ENCODE measurements at places on chromosomes 12 and 14.

GRCh38 chr12:40216516-40217288 is 8.1 kb upstream of the LRRK2 start:
- no peak for DNase-seq

DNA sequence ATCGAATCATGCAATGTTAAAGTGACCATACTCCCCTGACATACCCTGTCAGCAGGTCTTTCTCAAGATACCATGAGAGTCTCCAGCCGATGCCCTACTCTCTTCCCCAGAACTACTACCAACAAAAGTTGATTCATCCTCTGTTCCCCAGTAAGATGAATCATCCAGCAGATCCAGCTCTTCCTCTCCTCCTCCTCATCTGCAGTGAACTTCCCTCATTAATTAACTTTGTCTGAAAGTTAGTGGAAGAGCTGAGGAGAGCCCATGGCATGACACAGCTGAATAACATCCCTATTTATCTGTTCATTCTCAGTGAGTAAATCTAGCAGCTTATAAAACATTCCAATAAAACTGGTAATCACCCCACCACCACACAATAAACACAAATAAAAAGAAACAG is 213.4 kb downstream of the EGLN3 start:
- peak; percentile 58 for DNase-seq

DNA sequence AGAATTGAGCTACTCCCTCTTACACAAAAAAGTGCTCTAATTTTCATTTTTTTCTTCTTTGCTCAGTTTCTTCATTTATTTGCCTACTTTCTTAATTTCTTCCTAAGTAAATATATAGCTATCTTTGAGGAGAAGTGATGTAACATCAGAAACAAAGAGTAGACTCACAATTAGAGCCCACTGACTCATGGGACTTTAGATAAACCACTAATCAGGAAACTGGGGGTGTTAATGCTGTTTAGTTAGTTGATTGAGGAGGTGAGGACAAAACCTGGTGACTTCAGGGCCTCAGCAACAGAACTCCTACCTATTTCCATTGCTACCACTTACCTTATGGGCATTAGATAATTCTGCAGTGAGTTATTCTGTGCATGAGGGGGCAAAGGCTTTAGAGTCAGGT is 151.7 kb downstream of the MON2 start:
- no peak for DNase-seq

- no peak for DNase-seq
Observed at GRCh38 chr12:22115711-22116110, 69.7 kb downstream of the CMAS start.

DNA sequence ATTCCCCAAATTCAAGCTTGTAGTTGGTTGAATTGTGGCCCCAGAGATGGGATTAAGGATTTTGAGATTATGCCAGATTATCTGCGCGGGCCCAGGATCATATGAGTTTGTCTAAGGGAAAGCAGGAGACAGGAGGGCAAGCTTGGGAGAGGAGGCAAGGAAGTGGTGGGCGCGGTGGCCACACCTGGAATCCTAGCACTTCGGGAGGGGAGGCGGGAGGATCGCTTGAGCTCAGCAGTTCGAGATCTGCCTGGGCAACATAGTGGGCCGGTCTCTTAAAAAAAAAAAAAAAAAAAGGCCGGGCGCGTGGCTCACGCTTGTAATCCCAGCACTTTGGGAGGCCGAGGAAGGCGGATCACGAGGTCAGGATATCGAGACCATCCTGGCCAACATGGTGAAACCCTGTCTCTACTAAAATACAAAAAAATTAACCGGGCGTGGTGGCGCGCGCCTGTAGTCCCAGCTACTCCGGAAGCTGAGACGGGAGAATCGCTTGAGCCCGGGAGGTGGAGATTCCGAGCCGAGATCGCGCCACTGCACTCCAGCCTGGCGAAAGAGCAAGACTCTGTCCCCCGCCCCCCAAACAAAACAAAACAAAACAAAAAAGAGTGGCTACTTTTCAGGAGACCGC is 881 bp upstream of the PUS1 start:
- DNase-seq = no peak

DNA sequence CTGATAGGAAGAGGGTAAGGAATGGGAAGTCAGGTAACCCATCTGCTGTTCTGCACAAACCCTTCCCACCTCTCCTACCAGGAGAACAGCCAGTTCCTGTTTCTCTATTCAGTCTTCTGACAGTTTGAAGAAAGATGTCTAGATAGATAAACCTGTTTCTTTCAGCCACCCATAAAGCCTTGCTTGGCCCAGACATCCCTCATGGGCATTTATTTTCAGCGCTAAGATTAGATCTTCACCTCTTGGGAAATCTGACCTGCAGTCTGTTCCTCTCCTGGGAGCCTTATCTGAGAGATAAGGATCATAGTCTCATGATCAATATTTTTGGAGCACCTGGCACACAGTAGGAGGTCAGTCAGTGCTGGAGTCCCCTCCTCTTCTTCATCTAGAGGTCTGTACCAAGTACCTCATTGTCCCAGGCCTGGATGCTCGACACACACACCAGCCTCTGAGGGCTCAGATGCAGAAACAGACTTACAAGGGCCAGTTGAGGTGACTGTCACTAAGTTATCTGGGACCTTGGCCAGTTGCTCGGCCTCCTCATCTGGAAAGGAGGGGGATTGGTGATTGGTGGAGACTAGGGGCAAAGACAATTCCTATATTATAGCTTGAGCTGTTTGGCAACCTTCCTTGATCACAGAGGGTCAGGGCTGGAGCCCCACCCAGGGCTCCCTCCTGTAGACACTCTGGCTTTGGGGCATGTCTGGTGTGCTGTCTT is 18.2 kb downstream of the ACVRL1 start:
- DNase-seq = no peak

DNA sequence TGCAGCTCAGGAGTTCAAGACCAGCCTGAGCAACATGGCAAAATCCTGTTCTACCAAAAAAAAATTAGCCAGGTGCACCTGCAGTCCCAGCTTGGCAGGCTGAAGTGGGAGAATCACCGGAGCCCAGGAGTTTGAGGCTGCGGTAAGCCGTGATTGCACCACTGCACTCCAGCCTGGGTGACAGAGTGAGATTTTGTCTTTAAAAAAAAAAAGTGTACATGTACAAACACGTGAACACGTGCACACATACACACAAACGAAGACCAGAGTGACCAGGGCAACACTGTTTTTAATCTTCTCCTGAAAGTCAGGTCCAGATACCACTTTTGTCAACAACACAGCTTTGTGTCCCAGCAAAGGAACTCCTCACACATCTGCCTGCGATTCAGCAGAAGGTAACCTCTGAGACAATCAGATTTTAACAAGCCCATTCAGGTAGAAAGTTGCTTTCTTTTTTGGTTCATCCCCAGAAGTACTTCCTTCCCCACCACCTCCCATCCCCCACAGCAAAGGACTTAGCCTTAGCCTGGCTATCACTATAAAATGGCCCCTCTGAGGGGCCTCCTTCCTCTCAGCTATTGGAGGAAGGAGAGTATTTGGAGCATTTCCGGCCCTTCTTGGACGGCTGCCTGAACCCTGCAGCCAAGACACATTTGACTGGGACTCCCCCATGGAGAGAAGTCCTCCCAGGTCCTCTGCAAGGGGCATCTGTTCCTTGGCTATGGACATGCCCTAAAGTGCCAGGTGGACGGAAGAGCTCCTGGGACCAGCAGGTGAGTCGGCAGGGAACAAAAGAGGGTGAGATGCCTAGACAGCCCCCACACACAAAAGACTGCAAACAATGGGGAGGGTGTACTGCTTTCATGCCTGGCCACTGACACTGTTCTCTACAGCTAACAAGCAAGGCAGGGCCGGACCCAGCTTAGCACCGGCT is 9.8 kb downstream of the CTDSP2 start:
- DNase-seq = no peak

- DNase-seq = no peak
Observed at GRCh38 chr12:131589966-131590365, 120.9 kb upstream of the SFSWAP start.

DNA sequence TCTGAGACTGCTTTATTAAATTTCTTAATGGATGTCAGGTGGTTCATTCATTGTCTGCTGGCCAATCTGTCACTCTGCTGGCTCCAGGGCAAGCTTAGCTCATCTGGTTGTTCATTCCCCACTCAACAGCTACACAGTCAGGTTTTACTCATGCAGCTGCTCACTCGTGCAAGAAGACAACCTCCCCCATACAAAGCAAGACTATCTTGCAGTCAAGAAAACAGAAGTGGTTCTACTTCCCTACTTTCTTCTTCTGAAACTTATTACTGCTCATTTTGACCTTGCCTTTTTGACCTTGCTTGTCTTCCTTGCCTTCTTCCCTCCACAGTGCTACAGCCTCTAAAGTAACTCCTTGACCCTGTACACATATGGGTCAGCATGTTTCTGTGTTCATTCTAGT is 277.9 kb downstream of the SSPN start:
- peak; percentile 78 for DNase-seq

- DNase-seq = no peak
Observed at GRCh38 chr12:38711054-38711453, 194.3 kb downstream of the CPNE8 start.

GRCh38 chr14:29554335-29554734 is 373.3 kb downstream of the PRKD1 start:
- DNase-seq = no peak

DNA sequence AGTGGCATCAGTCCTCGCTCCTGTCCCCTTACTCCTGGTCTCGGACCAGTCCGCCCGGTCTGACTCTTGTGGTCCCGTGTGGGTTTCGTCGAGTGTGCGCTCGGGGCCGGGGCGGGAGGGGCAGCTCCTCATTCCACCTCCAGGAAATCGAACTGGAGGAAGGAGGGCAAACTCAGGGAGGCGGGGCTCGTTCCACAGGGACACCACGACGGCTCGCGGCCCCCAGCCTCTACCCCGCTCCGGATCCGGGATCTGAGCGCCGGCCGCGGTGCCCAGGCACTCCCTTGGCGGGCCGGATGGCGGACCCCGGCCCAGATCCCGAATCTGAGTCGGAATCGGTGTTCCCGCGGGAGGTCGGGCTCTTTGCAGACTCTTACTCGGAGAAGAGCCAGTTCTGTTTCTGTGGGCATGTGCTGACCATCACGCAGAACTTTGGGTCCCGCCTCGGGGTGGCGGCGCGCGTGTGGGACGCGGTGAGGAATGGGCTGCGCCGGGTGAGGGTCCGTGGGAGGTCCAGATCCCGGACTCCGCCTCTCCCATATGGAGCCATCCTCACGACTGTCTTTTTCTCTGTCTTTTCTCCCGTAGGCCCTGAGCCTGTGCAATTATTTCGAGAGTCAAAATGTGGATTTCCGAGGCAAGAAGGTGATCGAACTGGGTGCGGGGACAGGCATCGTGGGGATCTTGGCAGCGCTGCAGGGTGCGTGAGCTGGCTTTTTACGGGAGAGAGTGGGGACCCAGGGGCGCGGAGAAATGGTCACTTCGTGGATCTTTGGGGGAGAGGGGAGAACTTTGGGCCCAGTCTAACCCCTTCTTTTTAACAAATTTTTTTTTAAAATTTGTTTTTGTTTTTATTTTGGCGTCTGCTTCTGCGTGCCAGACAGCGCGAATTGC is at the start of gene EEF1AKMT3:
Gene EEF1AKMT3 (plus strand): TSS at position 186 of the 894 bp plus-strand sequence. CDS start 111 bp downstream, at position 297.
- DNase-seq = peak; percentile 47

DNA sequence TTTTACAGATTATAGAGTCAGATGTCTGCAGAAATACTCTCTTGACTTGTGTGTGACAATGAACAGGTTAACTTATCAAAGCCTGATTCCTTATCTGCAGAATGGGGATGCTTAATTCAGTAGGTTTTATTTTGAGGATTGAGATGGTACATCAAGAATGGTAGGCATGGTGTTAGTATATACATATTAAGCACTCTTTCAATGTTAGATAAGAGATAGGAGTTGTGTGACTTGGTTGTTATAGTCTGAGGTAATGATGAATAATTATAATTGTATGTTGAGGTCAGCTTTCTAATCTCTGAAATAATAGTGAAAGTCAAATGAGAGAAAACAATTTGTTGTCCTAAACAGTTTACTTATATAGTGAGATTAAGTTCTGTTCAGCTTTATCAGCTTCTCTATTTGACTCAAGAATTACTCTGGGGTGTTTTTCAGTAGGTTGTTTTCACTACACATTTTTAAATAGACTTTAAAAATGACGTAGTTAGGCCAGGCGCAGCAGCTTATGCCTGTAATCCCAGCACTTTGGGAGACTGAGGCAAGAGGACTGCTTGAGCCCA is 11.9 kb downstream of the PALS1 start:
- DNase-seq = no peak

DNA sequence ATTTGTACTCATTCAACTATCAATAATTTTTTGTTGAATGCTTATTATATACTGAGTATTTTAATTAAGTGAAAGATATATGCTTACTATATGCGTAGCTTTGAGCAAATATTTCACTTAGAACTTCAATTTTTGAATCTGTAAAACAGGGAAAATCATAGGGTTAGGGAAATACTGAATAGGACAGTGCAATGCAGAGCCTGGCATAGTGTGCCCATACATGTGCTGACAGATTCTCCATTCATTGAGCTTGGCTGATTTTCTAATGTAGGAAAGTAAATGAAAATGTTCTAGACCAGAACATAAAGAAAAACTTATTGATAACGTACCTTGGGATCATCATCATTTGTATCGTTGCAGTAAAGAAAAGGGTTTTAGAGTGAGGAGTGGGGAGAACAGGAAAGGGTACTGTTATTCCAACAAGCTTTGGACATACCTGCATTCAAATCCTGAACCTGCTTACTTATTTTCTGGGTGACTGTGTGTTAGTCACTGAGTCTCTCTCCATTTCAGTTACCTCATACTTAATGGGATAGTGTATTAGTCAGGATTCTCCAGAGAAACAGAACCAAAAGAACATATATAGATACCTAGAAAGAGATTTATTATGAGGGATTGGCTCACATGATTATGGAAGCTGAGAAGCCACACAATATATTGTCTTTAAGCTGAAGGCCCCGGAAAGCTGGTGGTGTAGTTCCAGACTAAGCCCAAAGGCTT is 436.4 kb downstream of the ADAMTS20 start:
- DNase-seq = no peak

- DNase-seq = no peak
Observed at GRCh38 chr14:23074906-23075305, 17.6 kb upstream of the CDH24 start.

DNA sequence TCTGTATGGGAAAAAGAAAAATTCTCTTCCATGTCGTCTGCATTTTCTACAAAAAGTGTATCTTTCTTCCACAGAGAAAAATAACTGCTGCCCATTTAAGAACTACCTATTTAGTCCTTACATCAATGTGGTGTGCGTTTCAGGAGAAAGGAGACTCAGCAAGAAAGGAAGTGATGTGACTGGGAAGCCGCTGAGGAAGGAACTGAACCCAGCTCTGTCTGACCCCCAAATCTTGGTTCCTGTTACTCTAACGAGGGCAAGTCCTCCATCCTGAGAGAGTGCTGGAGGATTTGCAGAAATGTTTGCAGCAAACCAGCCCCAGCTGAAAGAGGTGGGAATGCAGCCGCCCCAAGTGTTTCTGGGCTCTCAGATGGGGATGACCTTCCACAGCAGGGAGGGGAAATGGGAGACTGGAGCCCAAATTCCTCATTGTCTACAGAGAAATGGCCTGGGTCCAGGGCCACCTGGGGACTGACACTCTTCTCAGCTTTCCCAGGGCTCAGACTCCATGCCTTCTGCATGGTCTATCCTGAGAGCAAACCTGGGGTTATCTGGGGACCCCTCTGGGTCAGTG is 6.7 kb upstream of the MLEC start:
- DNase-seq = no peak

GRCh38 chr14:69010648-69011047 is 31.5 kb upstream of the ACTN1 start:
- DNase-seq = no peak

- no peak for DNase-seq
Observed at GRCh38 chr12:23350808-23351207, 598.7 kb downstream of the SOX5 start.
